Esophagus muscularis mucosa (tissue), 4 donors: ENCODE measurements at places on chromosomes 12 and 14. TPM values are rescaled to one million over a fixed set of nuclear protein-coding genes. Genes with fewer than 3 reads are reported as not detected.
A peak's percentile ranks its signal among the peaks of the same experiment; 100 is the strongest.

- H3K27me3 ChIP-seq = no peaks in the 10 kb centered on the region
- no peak overlapping the region for H3K4me3 ChIP-seq
- H3K27ac ChIP-seq = no peak overlapping the region
- no peak for DNase-seq
Observed at GRCh38 chr12:27610374-27610773, 85.9 kb upstream of the REP15 start.

GDF11 gene
- total RNA-seq = 9.0 TPM

GRCh38 chr12:123487428-123487827 is 29.5 kb downstream of the SNRNP35 start:
- no peaks in the 10 kb centered on the region for H3K4me1 ChIP-seq
- DNase-seq = no peak
- no peak overlapping the region for H3K4me3 ChIP-seq

GRCh38 chr14:73786636-73787485 is 64.8 kb upstream of the PTGR2 start:
- peaks cover 84% of the 10 kb centered on the region for H3K4me1 ChIP-seq
- no peaks in the 10 kb centered on the region for H3K27me3 ChIP-seq
- H3K27ac ChIP-seq = peak overlapping the region; percentile 97

GRCh38 chr12:100356644-100357223 is at the start of gene SLC17A8:
TSS of gene SLC17A8 (plus strand) at chr12:100357074. CDS start at chr12:100357392, 318 bp downstream.
- no peak for DNase-seq
- H3K27me3 ChIP-seq = no peaks in the 10 kb centered on the region
- no peaks in the 10 kb centered on the region for H3K4me1 ChIP-seq

GRCh38 chr12:101826766-101827368 is 3.9 kb downstream of the GNPTAB start:
- H3K4me1 ChIP-seq = peaks cover 86% of the 10 kb centered on the region
- H3K36me3 ChIP-seq = no peaks in the 10 kb centered on the region
- no peak for DNase-seq
- H3K4me3 ChIP-seq = no peak overlapping the region

GRCh38 chr12:4307593-4308333 is 13.2 kb upstream of the TIGAR start:
- peak overlapping the region; percentile 17 for H3K4me3 ChIP-seq
- DNase-seq = no peak
- H3K27ac ChIP-seq = peak overlapping the region; percentile 36
- H3K4me1 ChIP-seq = peaks cover 38% of the 10 kb centered on the region

DNA sequence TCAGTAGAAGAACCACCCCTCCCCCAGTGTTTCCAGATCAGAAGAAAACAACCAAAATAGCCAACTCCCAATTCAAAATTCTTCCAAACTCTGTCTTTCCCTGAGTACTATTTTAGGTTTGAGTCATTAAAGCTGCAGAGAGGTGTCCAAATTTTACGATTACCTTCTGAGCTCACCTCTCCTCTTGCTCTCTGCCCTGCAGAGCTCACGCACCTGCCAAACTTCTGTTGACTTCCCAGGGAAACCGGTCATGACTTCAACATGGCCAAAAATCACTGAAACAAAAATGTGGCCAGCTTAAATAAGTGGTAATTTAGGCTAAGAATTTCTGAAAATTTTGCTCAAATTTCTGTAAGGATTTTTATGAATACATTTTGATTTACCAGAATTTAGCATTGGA is 70.9 kb upstream of the OTX2 start:
- no peak for DNase-seq
- H3K27ac ChIP-seq = no peak overlapping the region
- H3K27me3 ChIP-seq = no peaks in the 10 kb centered on the region
